ENCODE measurements at places on chromosomes 2 and 18. TPM values are rescaled to one million over a fixed set of nuclear protein-coding genes. Genes with fewer than 3 reads are reported as not detected.

- DNase-seq = no peak
Measured at GRCh38 chr2:195836002-195836401, 179.0 kb downstream of the SLC39A10 start.

DNA sequence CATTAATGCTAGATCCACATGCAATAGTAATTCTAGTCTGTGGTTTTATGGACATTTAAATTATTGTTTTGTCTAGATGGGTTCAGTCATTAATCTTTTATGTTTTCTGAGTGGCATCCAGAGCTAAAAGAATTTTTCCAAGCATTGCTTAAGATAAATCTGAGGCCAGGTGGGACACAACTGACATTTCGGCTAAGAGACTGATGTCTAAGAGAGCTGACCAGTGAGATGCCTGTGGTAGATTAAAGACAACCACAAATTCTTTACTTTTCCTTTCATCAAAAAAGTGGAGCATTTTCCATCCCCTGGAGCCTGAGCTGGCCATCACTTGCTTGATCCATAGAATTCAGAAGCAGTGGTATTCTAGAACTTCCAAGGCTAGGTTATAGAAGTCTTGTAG is 182.2 kb downstream of the NRP2 start:
- DNase-seq = no peak

- no peak for DNase-seq
Measured at GRCh38 chr2:101559551-101559950, 84.6 kb upstream of the RFX8 start.

GRCh38 chr2:208361077-208361441 is 45.5 kb upstream of the PTH2R start:
- no peak for DNase-seq

- DNase-seq = no peak
Measured at GRCh38 chr2:122366969-122367645, 611.7 kb downstream of the TSN start.

GRCh38 chr2:236844711-236845110 is 241.0 kb upstream of the COPS8 start:
- no peak for DNase-seq

- DNase-seq = no peak
Measured at GRCh38 chr2:69452687-69453086, 15.5 kb upstream of the NFU1 start.

DNA sequence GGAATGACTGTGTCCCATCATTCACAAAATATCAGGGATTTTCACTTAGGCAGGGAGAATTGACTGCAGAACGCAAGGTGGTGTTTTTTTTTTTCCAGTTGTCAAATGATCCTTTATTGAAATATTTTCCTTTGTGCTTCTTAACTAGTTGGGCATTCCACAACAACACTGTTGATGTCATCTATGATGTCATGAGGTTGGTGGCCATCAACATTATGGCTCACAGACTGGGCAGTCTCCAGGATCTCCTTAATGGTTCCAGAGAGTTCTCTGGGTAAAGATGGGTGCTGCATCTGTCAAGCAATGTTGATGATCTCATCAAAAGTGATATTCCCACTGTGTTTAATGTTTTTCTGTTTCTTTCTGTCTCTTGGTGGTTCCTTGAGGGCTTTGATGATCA is 31.8 kb upstream of the PLEKHM3 start:
- DNase-seq = no peak

GRCh38 chr2:17664534-17664933 is 89.1 kb downstream of the SMC6 start:
- DNase-seq = no peak

DNA sequence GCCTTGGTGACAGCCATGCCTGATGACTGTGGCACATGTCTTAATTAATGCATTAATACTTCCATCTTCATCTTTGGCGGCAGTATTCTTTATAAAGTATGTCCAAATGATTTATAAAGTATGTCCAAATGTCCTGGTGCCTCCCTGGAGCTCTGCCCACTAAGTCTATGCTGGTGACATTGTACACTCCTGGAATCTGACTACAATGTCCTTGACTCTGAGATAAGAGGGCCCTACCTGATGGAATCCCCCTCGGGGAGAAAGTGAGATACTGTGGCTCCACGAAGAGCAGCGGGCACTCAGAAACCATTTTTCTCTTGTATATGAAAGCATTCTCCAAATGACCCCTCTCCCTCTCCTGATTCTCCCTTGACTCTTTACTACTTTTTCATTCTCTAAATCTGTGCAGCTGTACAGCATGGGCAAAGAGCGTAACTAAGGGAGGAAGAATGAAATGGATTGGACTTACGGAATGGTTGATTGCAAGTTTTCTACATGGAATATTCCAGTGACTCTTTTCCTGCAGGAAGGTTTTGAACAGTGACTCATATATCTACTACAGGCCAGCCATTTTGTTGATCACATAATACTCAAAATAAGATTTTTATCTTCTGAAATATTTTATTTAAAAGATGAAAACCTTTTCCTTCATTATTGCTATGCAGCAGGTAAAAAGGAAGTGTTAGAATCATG is 17.3 kb downstream of the RAB12 start:
- no peak for DNase-seq

DNA sequence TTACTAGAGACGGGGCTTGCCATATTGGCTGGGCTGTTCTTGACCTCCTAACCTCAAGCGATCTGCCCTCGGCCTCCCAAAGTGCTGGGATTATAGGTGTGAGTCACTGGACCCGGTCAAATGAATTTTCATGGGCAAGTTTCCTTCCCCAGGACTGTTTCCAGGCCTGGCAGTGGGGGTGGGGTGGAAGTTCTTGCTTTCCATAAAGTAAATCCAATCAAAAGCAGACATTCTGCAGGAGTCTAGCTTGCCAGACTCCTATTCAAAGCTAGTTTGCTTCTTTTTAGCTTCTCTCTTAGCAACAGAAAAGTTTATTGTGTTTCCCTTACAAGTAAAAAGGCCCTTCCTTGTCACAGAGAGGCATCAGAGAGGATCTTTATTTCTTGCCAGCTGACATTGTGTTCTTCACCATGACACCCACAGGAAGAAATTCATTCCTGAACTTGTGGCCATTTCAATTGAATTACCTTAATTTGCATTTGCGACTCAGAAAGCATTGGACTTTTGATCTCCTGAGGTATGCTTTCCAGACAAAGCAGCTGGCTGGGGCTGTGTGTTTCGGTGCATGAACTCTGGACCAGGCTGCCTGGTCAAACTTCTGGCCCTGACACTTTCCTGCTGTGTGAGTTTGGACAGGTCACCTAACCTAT is 37.9 kb downstream of the LYPD1 start:
- no peak for DNase-seq

GRCh38 chr18:6341709-6342108 is 73.0 kb downstream of the L3MBTL4 start:
- DNase-seq = no peak

DNA sequence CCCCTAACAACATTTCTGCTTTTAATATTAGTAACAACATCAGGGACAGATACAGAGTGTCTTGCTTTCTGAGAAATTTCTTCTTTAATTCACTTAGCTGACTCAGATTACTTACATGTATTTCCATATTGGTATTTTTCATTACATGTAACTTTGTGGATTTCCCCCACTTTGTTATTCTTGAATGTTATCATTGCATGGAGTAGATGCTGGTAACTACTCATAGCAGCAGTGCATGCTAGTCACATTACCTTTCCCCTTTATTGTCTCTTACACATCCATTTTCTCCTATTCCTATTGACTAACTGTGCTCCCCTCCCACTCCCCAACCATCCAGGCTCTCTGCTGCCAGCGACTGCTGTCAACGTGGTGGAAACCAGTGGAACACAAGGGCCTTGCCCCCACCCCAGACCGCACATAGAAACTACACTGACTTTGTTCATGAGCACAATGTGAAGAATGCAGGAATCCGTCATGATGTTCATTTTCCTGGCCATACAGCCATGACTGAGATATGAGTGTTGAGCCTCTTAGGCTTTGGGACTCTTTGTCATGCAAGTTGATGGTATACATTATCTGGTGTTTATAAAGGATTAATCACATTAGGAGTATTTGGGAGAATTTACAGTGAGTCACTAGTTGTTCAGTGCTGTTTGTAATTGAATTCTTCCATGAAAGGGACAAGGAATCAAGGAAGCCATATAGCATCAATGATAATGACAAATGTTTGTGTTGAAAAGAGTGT is 91.0 kb downstream of the EPB41L5 start:
- DNase-seq = no peak

GRCh38 chr2:218010984-218011652 is 8.3 kb upstream of the TNS1 start:
- no peak for DNase-seq

DNA sequence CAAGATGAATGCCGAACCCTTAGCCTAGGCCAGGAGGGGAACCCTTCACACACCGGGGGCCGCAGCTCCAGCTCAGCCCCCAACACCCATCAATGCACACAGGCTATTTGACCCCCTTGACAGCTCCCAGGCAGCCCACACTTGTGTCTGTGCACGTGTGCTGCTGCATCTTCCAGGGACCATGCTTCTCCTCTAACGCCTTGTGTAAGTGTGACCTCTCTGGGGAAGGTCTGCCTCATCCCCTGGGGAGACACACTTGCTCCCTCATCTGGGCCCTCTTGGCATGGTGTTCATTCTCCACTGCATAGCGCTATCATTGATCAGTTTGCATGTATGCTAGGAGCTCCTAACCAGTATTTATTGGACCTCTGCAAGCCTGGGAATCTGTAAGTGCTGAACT is 120.0 kb upstream of the FHL2 start:
- DNase-seq = peak; percentile 51

GRCh38 chr2:173264603-173265366 is 89.9 kb upstream of the CDCA7 start:
- no peak for DNase-seq

- peak; percentile 20 for DNase-seq
Measured at GRCh38 chr2:1995987-1996386, 251.7 kb upstream of the PXDN start.

GRCh38 chr2:157363612-157364101 is 38.0 kb upstream of the ERMN start:
- DNase-seq = no peak

GRCh38 chr18:71529703-71530303 is 1014.3 kb downstream of the CBLN2 start:
- DNase-seq = peak; percentile 1

DNA sequence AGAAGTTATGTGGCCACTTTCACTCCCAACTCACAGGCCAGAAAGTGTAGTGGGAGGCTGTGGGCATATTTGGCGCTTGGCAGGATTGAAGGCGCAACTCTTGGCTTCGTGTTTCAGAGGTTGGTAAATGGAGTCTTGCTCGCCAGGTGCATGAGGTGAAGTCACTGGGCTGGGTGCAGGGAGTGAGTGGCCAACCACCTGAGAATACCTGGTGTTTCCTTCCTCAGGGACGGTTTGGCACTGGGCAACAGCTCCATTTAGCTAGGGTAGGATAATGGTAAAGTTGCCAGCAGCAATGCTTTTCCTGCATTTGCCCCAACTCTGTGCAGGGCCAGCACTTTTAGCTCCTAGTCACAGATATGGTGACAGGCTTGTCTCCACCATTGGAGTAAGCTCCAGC is 115.9 kb downstream of the AGAP1 start:
- no peak for DNase-seq

DNA sequence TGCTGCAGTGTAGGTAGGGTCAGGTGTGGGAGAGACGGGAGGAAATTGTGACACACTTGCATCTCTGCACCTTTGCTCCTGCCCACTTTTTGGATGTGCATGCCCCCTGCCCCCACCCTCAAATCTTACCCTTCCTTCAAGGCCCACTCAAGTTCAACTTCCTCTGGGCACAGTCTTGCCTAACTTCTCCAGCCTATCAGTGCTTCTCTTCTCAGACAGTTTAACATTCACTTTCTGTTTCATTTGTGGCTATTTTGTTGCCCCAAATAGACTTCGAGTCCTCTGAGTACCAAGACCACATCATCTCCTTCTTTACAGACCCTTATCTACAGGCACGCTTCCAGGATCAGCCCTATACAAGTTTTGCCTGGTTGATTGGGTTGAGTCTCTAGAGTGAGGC is 2.7 kb downstream of the ST8SIA5 start:
- no peak for DNase-seq

- DNase-seq = peak; percentile 2
Measured at GRCh38 chr2:128531856-128532255, 213.2 kb upstream of the HS6ST1 start.

- DNase-seq = peak; percentile 64
Measured at GRCh38 chr18:48946329-48946835, 4.4 kb downstream of the SMAD7 start.

GRCh38 chr2:120883607-120884440 is 148.2 kb downstream of the GLI2 start:
- DNase-seq = no peak

Gene USP40
- 20.4 TPM for total RNA-seq

Gene LHCGR
- total RNA-seq = not detected

Gene FZD7
- total RNA-seq = 17.4 TPM

Gene DHRS9
- 0.33 TPM for total RNA-seq

Gene SPATA3
- not detected for total RNA-seq

Gene EGR4
- total RNA-seq = 2.2 TPM

Gene HOXD12
- total RNA-seq = not detected

Gene CIAO1
- 197 TPM for total RNA-seq

Gene ABCB11
- not detected for total RNA-seq

Gene PTPRN
- total RNA-seq = not detected

Gene OTOF
- total RNA-seq = not detected

Gene BOLL
- not detected for total RNA-seq

Gene VIT
- total RNA-seq = not detected

Gene FOXI3
- not detected for total RNA-seq

Gene CNTNAP5
- not detected for total RNA-seq

Gene CCBE1
- not detected for total RNA-seq

Gene TEKT4
- not detected for total RNA-seq

Gene CGREF1
- 42.0 TPM for total RNA-seq

Gene ONECUT2
- total RNA-seq = 8.6 TPM

Gene FTCDNL1
- 0.69 TPM for total RNA-seq
